Naive thymus-derived CD8-positive, alpha-beta T cell (primary cell): ENCODE measurements at places on chromosomes 1 and 21. TPM values are rescaled to one million over a fixed set of nuclear protein-coding genes. Genes with fewer than 3 reads are reported as not detected.

The IL10RB gene
- 50.5 TPM for polyA plus RNA-seq

The LCA5L gene
- polyA plus RNA-seq: not detected

The SMCP gene
- polyA plus RNA-seq: not detected

The C1orf216 gene
- 3.8 TPM for polyA plus RNA-seq

The TRIM67 gene
- not detected for polyA plus RNA-seq

GRCh38 chr1:2229037-2229864 is 1.1 kb downstream of the SKI start:
- H3K4me3 ChIP-seq: peak overlapping the region; percentile 97
- peak overlapping the region; percentile 98 for H3K27ac ChIP-seq
- no peaks in the 10 kb centered on the region for H3K27me3 ChIP-seq
- H3K4me1 ChIP-seq: peaks cover 52% of the 10 kb centered on the region
- DNase-seq: peak; percentile 54
- no peaks in the 10 kb centered on the region for H3K36me3 ChIP-seq

- no peak for DNase-seq
- H3K27ac ChIP-seq: no peak overlapping the region
- no peaks in the 10 kb centered on the region for H3K4me1 ChIP-seq
- no peak overlapping the region for H3K4me3 ChIP-seq
Measured at GRCh38 chr1:53653631-53654030, 85.3 kb downstream of the GLIS1 start.

- no peak overlapping the region for H3K27ac ChIP-seq
- peaks cover 41% of the 10 kb centered on the region for H3K36me3 ChIP-seq
- H3K4me3 ChIP-seq: no peak overlapping the region
- no peak for DNase-seq
Measured at GRCh38 chr1:97308131-97308530, 586.5 kb downstream of the PTBP2 start.
